NCI-H524 treated with DMSO at 0.1 percent for 48 hours (cell line): ENCODE measurements at places on chromosomes 4 and X.
A peak's percentile ranks its signal among the peaks of the same experiment; 100 is the strongest.

GRCh38 chr4:131001371-131001770, 1905.4 kb downstream of the C4orf33 start:
- no peak for DNase-seq

DNA sequence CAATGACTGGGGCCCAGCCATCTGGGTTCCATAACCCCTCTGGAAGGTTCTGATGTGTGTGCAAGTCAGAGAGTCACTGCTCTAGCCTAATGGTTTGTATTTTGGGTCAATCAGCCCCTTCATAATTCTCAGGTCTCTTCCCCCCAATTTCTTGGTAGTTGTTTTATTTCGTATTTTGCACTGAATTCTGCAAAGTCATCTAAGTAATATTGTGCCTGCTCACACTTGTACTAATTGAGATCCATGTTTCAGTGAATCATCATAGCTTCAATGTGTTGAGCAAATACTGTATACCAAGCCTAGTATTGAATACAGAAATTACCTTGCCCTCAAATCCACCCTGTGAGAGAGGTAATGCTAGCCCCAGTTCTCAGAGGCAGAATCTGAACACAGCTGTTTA, 28.0 kb upstream of the TBL1X start:
- DNase-seq, result no peak

DNA sequence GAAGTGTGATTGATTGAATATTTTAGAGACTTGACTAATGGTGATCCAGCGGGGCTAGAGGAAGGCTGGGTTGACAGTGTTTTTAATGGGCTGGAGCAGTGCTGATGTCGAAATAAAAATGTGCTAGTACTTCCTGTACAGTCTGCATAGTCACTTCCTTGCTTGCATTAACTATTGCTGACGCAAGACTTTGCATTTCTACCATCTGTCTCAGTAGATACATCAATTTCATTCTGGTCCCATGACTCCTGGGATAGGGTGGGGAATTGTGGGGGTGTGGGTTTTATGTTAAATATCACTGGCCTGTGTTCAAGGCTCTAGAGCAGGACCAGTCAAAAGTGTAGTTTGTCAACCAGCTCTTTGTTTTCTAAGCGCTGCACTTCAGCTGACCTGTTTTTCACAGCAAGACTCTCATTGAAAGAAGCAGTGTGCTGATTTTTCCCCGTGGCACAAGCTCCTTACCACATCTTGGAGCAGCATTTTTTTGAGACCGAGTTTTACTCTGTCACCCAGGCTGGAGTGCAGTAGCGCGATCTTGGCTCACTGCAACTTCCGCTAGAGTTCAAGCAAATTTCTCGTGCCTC, 35.2 kb upstream of the PHEX start:
- no peak for DNase-seq

GRCh38 chr4:176377780-176378179, 58.0 kb downstream of the SPCS3 start:
- DNase-seq, result no peak

GRCh38 chr4:153439831-153440230, 26.3 kb upstream of the TMEM131L start:
- DNase-seq, result no peak

GRCh38 chr4:130074096-130074495, 978.1 kb downstream of the C4orf33 start:
- DNase-seq, result no peak

GRCh38 chrX:40299641-40300046, 201.9 kb upstream of the BCOR start:
- DNase-seq, result no peak

- DNase-seq, result no peak
These were observed 98.3 kb downstream of the SORBS2 start for GRCh38 chr4:185713731-185714130.

DNA sequence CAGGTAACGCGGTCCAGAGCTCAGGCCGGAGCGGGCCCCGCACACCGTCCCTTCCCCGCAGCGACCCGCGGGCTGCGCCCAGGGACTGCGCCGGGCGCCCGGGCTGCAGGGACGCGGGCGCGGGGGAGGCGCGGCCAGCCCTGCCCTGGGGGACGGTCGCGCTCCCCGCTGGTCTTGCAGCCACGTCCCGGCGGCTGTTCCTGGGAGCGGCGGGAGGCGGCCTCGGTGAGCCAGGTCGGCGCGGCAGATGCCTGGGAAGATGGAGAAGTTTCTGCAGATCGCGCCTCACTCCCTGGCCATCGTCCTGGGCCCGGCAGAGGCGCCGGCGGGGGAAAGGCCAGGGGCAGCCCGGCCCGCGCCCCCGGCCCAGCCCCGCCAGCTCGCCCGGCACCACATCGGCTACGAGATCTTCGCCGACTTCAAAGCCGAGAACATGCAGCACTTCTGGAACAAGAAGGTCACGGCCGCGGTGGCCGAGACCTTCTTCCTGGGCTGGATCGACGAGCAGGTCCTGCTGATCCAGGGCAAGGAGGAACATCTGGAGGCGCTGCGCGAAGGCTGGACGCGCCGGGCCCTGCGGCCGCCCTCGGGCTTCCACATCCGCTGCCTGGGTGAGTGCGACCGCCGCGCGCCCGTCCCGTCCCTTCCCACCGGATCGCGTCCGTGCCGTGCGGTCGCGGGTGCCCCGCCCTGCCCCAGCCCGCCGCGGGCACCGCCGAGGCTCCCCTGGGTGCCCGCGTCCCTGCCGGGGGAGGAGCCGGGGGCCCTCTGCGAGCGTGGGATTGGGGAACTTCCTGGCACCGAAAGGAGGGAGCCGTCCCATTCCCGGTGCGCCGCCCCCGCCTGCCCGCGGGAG, 107.4 kb upstream of the STOX2 start:
- DNase-seq, result no peak

DNA sequence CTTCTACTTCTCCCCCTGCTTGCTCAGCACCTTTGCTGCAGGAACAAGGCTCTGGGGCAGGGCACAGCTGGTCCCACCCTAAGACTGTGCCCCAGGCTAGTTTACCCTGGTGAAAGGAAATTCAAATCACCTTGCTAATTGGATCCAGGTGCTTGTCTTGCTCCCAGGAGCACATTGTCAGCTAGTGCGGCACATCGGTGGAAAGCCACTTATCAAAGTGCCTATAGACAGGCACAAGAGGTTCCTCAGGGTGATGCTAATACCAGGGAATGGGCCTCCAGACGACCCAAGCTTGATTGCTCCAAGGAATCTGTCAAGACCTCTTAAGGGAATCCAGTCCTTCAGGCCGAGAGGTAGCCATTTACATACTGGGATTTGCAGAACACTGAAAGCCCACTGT, 64.5 kb upstream of the PRPS1 start:
- no peak for DNase-seq

DNA sequence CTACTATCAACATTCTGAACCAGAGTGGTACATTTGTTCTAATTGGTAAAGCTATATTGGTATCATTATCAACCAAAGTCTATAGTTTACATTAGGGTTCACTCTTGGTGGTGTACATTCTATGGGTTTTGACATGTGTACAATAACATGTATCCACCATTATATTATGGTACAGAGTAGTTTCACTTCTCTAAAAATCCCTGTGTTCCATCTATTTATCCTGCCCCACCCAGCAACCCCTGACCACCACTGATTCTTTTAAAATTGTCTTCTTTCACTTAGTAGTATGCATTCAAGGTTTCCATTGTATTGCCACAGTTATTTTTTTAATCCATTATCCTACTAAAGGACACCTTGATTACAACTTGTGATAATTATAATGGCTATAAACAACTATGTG, 15.3 kb upstream of the TMPRSS11D start:
- DNase-seq, result no peak

GRCh38 chrX:10198254-10198653, 41.5 kb downstream of the CLCN4 start:
- DNase-seq, result no peak

- no peak for DNase-seq
These were observed 70.2 kb downstream of the GC start for GRCh38 chr4:71713611-71714203.

- no peak for DNase-seq
These were observed 124.2 kb downstream of the NFKB1 start for GRCh38 chr4:102625232-102625930.

DNA sequence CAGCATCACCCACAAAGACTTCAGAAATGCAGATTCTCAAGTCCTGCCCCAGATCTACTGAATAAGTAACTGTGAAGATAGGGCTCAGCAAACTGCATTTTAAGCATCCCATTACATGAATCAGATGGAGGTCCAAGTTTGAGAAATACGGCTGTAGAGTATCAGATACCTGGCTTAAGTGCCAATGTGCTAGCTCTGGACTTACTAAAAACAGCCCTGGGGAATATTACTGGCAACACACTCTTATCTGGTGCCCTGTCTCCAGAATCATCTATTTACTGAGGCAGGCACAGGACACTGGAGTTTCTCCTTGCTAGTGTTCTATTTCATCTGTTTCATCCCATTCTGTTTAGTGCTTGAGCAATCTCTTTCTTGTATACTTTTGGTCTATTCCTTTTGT, 105.1 kb downstream of the SPOCK3 start:
- no peak for DNase-seq

DNA sequence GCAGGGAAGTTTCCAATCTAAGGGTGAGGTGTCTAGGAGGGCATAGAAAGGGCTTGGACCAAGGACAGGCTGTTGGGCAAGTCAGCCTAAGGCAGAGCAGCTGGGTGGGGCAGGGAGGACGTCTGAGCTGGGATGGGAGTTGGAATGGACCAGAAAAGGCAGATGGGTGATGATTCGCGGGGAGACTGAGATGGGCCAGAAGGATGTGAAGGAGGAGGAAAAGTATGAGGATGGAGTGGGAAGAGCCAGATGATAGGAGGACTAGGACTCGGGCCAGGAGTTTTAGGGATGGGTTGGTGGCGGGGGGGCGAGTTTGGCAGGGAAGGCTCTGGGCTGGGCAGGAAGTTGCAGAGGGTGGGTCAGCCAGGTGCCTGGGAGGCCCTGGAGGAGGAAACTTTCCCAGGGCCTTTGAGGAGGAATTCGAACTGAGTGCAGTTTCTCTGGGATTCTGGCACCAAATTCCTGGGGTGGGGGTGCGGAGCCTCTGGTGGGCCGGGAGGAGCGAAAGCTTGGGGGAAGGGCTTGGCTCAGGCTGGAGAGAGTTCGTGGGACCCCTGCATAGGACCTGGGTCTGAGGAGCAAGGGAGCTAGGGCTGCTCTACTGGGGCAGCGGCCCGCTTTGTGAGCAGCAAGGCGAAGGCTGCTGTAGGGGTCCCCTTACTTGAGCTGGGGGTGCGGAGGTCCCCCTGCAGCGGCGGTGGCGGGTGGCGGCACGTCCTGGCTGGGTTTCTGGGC, 8.7 kb upstream of the TIMP1 start:
- no peak for DNase-seq

DNA sequence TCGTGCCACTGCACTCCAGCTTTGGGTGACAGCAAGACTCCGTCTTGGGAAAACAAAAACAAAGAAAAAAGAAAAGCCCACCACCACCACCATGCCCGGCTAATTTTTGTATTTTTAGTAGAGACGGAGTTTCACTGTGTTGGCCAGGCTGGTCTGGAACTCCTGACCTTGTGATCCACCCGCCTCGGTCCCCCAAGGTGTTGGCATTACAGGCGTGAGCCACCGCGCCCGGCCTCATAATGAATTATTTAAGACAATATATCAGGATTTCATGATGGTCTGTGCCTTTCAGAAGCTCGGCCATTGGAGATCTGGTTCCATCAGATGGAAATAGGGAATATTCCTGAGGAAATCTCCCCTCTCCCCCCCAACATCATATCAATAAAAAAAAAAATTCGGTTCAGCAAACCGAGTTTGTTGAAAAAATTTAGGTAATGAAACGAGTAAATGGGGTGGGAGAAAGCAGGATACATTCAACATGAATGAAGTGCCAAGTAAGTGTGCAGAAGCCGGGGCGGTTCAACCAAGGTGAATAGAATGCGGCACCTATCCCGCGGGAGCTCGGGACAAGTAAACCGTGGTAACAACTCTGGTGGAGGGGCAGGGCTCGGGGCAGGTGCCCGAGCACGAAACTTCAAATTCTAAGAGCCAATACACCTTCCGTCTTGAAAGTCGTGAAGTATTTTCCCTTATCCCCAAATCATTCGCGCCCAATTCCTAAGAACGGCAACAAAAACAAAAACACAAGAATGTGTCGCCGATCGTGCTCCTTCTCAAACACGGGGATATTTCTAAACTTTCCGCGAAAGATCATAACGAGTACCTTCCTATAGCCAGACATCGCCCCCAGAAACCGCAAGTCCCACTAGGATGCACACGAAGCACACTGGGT, 773 bp upstream of the TXLNG start:
- DNase-seq, result no peak

- no peak for DNase-seq
These were observed 5.5 kb upstream of the ASMT start for GRCh38 chrX:1609311-1609710.

DNA sequence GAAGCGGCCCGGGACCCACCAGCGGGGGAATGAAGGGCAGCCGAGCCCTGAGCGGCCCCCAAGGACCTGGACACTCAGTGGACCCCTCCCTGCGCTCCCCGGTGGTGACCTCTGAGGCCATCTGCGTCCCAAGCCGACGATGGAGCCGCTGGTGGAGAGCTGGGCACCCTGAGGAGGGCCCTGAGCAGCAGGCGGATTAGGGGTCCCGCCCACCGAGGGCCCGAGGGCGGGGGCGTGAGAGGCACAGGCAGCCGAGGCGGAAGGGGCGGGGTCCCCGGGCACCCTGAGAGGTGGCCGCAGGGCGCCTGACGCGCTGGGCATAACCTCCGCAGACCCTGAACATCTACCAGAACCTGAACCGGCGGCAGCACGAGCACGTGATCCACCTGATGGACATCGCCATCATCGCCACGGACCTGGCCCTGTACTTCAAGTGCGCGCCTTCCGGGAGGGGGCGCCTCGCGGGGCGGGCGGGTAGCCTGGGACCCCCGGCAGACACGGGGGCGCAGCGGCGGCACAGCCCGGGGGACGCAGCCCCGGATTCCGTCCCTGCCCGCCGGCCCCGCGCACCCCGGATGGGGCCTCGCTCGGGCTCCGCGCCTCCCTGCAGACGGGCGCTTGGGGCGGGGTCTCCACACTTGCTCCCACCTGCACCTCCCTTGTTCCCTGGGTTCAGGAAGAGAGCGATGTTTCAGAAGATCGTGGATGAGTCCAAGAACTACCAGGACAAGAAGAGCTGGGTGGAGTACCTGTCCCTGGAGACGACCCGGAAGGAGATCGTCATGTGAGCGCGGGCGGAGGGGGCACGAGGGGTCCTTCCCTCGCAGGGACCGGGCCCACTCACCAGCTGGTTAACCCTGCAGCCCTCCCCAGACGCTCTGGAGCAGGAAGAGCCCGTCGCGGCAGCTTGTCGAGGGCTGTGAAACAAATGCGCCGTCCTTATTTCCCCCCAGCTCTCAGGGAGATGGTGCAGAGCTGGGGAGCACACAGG, 10.3 kb downstream of the ATP5ME start:
- peak; percentile 12 for DNase-seq

GRCh38 chrX:70301716-70302115, 11.8 kb downstream of the KIF4A start:
- no peak for DNase-seq
